ENCODE measurements at places on chromosomes 2 and 18.

DNA sequence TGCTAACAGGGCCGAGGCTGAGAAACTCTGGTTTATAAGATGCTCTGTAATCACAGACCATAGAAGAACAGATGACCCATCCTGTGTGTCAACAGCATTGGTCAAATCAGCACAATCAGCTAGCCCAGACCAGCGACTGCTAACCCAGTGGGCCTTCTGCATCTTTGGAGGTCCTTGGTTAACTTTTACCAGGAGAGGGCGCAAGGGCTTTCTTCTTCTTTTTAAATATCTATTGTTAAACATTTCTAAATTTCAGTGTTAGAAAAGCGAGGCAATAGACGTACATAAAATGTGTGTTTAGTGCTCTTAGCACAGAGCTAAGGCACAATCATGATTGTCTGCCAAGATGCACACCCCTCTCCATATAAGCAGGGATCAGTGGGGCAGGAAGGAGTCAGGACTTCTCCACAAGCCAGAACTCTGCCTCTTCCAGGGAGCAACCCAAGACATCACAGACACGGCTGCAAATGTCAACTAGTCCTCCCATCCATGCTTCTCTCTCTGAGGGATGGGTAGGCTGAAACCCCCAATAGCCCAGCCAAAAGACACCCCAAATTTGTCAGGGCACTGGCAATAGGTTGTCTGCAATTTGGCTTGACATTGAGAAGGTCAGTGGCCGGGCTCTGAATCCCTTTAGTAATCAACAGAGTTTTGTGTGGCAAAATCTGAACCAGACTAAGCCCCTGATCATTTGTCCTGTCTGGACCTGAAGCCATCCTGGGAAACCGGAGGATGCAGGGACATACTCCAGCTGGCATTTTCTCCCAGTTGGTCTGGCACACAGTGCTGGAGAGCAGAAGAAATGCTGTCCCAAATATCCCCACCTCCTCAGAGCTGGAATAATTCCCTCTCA, 188.2 kb downstream of the BCL2 start:
- peak; percentile 70 for DNase-seq
- no peak overlapping the region for H3K4me3 ChIP-seq
- peaks cover 43% of the 10 kb centered on the region for H3K4me1 ChIP-seq

- no peak for DNase-seq
- no peaks in the 10 kb centered on the region for H3K36me3 ChIP-seq
- H3K4me3 ChIP-seq, result no peak overlapping the region
- H3K27me3 ChIP-seq, result no peaks in the 10 kb centered on the region
- H3K27ac ChIP-seq, result no peak overlapping the region
These were observed 1103.2 kb upstream of the ZEB2 start for GRCh38 chr2:145623136-145623535.

DNA sequence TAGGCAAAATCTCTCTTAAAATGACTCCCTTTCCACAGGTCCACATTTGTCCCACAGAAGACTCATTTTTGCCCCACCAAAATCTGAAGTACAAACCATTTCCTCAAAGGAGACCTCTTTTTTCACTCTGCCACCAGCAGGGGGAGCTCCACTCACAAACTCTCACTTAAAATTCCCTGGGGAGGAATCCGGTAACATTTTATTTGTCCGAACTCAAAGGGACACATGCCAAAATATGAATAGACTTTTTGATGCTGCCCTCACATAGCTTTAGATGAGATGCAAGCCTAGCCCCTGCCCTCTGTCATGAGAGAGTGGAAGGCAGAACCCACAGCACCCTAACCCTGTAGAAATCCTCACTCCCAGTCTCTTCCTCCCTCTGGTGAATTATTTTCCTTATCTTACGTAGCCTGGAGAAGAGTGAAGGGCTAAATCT, 57.1 kb downstream of the RMDN2 start:
- H3K36me3 ChIP-seq, result no peaks in the 10 kb centered on the region
- H3K27ac ChIP-seq, result no peak overlapping the region
- no peaks in the 10 kb centered on the region for H3K27me3 ChIP-seq
- peak; percentile 60 for DNase-seq
- H3K4me3 ChIP-seq, result no peak overlapping the region

DNA sequence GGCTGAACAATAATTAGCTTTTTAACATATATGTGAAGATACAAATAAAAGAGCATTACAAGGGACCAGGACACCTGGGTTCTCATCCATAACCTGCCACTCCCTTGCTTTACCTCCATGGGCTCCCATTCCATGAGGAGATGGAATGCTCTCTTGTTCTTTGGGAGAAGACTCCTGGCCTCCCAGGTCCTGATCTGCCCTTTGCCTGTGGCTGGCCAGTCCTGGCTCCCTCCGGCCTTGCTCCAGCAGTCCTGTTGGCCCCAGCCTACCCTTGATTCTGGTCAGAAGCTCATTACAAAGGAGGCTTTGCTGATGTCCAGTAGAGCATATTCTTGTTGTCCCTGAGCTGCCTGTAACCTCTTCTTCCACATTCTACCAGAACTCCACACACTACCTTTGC, 60.3 kb downstream of the ADD2 start:
- H3K27me3 ChIP-seq, result no peaks in the 10 kb centered on the region
- H3K36me3 ChIP-seq, result no peaks in the 10 kb centered on the region
- no peak overlapping the region for H3K27ac ChIP-seq
- no peaks in the 10 kb centered on the region for H3K4me1 ChIP-seq

DNA sequence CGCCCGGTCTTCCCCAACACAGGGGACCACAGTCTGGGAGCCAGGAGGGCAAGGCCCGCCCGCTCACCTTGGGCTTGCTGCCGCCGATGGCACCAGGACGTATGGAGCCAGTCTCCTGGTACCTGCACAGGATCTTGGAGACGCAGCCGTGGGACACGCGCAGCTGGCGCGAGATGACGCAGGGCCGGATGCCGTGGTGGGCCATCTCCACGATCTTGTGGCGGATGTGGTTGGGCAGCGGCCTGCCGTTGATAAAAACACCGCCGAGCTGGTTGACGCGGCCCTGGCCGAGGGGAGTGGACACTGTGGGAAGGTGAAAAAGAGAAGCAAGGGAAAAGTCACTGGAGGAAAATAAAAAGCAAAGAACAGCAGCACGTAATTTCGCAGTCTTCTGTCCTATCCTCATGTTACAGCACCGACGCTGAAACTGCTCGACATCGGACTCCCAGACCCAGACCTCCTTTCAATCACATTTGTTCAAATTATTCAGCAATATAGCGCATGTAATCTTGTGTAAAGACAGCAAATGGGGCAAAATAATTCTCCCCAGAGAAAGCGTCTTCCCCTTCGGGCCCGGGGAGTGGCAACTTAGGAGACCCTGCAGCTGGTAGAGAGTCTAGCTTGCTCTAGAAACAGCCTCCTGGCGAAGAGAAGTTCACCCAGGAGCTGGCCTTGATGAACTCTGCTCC, 1.7 kb downstream of the PAX3 start:
- H3K27ac ChIP-seq, result peak overlapping the region; percentile 31
- H3K4me3 ChIP-seq, result no peak overlapping the region
- no peak for DNase-seq
- peaks cover 22% of the 10 kb centered on the region for H3K4me1 ChIP-seq
- H3K27me3 ChIP-seq, result peaks cover 98% of the 10 kb centered on the region
- peaks cover 3% of the 10 kb centered on the region for H3K36me3 ChIP-seq

GRCh38 chr18:70991577-70991976, 702.7 kb downstream of the SOCS6 start:
- H3K4me1 ChIP-seq, result no peaks in the 10 kb centered on the region
- H3K27ac ChIP-seq, result no peak overlapping the region

GRCh38 chr2:60551240-60552077, 2.0 kb downstream of the BCL11A start:
- peak overlapping the region; percentile 51 for H3K4me3 ChIP-seq
- H3K27ac ChIP-seq, result peak overlapping the region; percentile 50
- peaks cover 40% of the 10 kb centered on the region for H3K4me1 ChIP-seq
- DNase-seq, result no peak

DNA sequence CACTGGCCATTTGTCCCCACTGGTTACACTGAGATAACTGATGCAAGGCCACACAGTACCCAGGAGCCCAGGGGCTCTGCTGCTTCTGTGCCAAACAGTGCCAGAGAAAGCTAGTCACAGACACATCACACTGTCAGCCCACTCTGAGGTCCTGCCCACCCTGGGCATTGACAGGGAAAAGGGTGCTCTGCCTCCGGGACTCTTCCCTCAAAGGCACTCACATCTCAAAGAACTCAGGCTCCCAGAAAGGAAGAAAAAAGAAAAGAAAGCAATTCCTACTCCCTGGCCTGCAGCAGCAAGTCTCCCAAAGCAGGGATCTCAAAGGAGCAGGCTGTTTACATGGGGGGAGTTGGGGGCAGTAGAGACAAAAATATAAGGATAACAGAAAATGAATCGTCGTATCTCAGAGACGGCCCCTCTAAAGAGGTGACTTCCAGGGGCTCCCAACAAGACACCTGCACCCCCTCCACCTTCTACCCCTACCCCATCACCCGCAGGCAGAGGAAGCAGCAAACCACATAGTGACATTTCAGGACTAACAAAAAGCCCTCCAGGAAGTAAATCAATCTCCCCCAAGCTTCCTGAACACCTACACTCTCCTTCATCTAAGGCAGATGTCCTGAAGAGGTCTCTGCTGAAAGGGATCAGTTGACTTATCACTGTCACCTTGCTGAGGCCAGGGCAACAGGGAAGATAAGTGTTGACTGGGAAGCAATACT, 247.6 kb downstream of the TNS1 start:
- DNase-seq, result no peak
- H3K27me3 ChIP-seq, result no peaks in the 10 kb centered on the region
- no peak overlapping the region for H3K27ac ChIP-seq

- peaks cover 73% of the 10 kb centered on the region for H3K27me3 ChIP-seq
- H3K27ac ChIP-seq, result peak overlapping the region; percentile 36
- DNase-seq, result no peak
- H3K36me3 ChIP-seq, result peaks cover 5% of the 10 kb centered on the region
- peaks cover 34% of the 10 kb centered on the region for H3K4me1 ChIP-seq
These were observed 2.4 kb downstream of the POU3F3 start for GRCh38 chr2:104856086-104856972.

GRCh38 chr2:221758076-221758475, 186.0 kb upstream of the EPHA4 start:
- no peak for DNase-seq
- no peaks in the 10 kb centered on the region for H3K27me3 ChIP-seq
- no peak overlapping the region for H3K27ac ChIP-seq
- H3K4me3 ChIP-seq, result no peak overlapping the region

GRCh38 chr2:175734686-175735085, 267.4 kb downstream of the LNPK start:
- no peaks in the 10 kb centered on the region for H3K4me1 ChIP-seq
- no peak for DNase-seq
- H3K27ac ChIP-seq, result no peak overlapping the region
- H3K36me3 ChIP-seq, result no peaks in the 10 kb centered on the region

DNA sequence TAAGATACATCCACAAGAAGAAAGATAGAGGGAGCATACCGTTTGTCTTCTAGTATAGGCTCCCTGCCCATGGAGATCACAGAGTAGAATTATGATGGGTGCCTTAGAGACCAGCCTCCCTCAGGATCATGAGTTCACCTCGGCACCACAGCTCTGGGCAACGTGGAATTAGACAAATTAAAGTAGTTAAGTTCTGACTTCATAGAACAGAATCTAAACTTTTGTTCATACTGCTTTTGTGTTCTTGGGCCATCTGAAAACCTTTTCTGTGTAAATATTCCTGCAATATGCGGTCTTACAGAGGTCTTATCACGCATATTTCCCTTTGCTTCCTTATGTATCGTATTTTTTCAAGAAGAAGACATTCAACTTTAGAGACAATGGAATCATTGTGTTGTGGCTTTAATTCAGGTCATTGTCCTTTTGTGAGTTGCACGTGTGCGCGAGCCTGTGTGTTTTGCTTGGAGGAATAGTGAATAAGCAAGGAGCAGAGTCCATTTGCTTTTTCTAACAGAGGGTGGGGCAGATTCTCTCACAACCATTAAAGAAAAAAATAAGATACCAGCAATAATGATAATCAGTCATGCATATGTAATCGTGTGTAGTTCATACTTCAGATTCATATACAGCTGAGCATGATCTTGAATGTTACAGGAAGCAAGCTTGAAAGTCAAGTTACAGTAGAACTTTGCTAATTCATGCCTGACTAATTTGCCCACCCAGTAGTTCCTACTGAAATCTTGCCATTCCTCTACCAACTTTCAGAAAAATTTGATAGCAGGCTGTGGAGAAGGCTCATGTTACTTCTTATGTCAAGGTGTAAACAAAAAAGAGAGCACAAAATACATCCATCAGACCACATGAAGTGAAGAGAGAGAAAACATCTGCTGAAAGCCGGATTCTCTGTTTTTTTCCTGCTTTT, 243.6 kb downstream of the NEDD4L start:
- DNase-seq, result no peak
- H3K27me3 ChIP-seq, result peaks cover 8% of the 10 kb centered on the region
- no peak overlapping the region for H3K27ac ChIP-seq
- H3K4me3 ChIP-seq, result no peak overlapping the region
- no peaks in the 10 kb centered on the region for H3K4me1 ChIP-seq
- no peaks in the 10 kb centered on the region for H3K36me3 ChIP-seq

GRCh38 chr2:241728000-241728399, 6.4 kb upstream of the D2HGDH start:
- peaks cover 20% of the 10 kb centered on the region for H3K36me3 ChIP-seq
- peaks cover 25% of the 10 kb centered on the region for H3K4me1 ChIP-seq
- DNase-seq, result no peak
- no peak overlapping the region for H3K4me3 ChIP-seq

- no peak for DNase-seq
- H3K36me3 ChIP-seq, result peaks cover 23% of the 10 kb centered on the region
- H3K4me3 ChIP-seq, result no peak overlapping the region
- no peak overlapping the region for H3K27ac ChIP-seq
These were observed 50.0 kb downstream of the RBBP8 start for GRCh38 chr18:22983175-22983574.

GRCh38 chr18:3132700-3133099, 87.1 kb downstream of the MYOM1 start:
- H3K4me1 ChIP-seq, result peaks cover 9% of the 10 kb centered on the region
- DNase-seq, result no peak
- no peak overlapping the region for H3K27ac ChIP-seq
- no peaks in the 10 kb centered on the region for H3K36me3 ChIP-seq

DNA sequence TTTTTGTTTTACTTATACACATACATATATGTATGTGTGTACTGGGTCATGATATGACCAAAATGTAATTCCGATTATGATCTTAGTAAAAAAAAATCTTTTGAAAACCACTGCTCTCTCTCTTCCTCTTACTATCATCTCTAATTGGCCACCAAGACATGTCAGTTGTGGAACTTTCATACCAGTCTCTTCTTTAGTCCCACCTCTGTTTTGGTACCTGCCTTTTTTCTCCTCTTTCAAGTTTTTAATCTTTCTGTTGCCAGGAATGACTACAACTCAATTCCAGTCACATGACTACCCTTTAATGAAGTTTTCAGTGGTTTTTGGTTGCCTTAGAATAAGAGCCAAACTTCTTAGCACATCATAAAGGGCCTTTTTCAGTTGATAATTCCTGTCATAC, 17.1 kb downstream of the RBM44 start:
- H3K27me3 ChIP-seq, result peaks cover 4% of the 10 kb centered on the region
- peaks cover 8% of the 10 kb centered on the region for H3K4me1 ChIP-seq
- H3K36me3 ChIP-seq, result no peaks in the 10 kb centered on the region
- H3K27ac ChIP-seq, result no peak overlapping the region
- no peak overlapping the region for H3K4me3 ChIP-seq

DNA sequence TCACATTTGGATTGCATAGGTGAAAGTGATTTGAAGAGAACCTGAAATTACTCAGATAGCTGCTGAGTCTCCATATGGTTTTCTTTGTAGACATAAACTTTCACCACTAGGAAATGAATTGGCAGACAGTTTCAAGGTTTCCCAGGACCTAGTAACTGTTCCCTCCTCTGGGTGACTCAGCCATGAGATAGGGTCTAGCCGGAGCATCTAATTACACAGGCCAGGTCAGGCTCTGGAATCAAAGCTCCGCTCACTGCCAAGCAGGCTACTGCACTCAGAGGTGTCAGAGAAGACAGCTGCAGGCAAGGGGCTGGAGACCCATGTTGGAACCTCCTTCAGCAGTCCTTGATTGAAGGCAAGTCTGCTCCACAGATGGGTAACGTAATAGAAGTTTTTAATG, 429.2 kb downstream of the TNS1 start:
- no peak for DNase-seq
- no peaks in the 10 kb centered on the region for H3K27me3 ChIP-seq
- H3K4me3 ChIP-seq, result no peak overlapping the region

All from activated CD4-positive, alpha-beta T cell treated with anti-CD3 and anti-CD28 coated beads, Interleukin-2, amount 10 ng/mL, durations not matched to agents 7 days and 5 days (primary cell).